ENCODE measurements at places on chromosomes 3 and 15.

DNA sequence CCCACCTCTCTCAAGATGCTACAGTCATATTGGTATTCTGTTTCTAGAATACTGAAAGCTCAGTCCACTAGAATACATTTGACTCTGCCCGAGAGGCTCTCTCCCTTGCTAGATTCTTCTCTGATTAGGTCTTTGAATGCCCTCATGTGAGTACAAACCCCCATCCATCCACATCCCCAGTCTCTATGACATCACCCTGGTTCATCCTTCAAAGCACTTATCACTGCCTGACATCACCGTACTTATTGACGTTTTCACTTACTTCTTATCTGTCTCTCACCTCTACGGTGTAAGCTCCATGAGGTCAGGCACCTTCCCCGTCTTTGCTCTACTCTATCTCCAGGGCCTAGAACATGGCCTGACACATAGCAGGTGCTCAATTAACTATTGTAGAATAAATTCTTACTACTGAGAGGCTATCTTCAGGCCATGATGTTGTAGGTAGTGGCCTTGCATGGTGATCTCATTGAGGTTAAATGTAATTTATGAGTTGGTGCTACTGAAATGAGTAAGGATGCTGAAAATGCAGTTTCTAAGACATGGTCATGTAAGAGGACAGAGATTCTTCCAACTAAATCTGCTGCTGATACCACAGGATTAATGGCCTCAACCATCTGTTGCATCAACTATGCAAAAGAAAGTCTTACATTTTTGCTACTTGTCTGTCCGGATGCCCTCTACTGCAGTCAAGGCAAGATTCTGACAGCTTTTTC, 26.8 kb downstream of the EOGT start:
- DNase-seq = no peak

- DNase-seq = no peak
Measured at GRCh38 chr15:52466716-52467115, 62.0 kb downstream of the MYO5A start.

DNA sequence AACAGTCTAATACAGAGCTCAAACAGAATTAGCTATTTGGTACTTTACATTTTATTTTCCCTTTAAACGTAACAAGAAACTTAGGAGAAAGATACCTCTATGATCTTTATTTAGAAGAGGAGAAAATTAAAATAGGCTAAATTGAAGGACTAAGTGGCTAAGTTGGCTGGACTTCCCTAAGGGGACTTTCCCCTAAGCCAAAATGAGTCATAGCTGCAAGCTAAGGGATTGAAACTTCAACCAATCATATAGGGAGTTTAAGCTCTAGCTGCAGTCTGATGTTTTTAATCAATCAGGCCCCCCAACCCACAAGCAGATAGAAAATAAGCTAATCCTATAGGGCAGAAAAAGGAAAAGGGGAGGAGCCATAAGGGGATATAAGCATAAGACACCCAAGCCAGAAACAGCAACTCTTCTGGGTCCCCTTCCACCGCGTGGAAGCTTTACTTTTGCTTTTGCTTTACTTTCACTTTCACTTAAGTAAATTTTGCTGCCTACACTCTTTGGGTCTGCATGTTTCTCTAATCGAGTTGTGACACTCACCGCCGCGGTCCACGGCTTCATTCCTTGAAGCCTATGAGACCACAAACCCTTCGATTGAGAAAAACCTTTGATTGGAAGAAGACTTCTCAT, 1108.5 kb upstream of the EPHA6 start:
- DNase-seq = no peak

- DNase-seq = no peak
Measured at GRCh38 chr15:25683911-25684310, 179.2 kb downstream of the ATP10A start.

DNA sequence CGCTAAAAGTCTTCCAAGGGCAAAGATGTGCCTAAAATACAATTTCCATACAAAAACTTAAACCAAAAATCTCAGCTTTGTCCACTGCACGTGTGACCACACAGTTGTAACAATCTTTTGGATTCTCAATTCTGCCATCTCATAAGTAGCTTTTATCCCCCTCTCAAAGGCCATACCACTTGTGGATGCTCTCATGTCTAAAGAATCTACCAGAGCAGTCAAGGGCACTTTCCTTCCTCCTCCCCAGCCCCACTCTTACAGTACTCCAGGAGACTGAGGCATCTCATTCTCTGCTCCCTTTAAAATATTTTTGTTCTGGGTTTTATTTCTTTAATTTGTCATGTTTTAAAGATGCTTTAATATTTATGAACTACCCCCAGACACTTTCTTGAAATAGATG, 102.3 kb upstream of the PFN2 start:
- no peak for DNase-seq

DNA sequence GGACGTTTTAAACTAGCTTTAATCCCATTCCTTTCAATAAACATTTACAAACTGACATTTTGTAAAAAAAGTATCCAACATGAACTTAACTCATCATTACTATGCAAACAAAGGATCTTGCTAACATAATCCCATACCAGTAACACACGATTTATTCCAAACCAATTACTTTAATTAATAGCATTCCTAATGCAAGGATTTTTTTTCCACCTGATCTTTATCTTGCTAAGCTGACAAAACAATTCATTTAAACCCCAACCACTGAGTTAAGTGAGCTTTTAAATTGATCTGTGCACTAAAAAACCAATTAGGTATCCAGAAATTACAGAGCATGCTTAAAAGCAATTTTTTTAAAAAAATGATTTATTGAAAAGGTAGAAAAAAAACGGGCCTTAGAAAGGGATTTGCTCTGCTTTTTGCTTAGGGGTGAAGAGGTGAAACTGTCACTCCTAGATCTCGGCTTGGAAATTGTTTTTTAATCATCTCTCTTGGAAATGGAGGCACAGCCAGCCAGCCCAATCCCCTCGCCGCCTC, 1.2 kb downstream of the SH3BP5 start:
- no peak for DNase-seq

DNA sequence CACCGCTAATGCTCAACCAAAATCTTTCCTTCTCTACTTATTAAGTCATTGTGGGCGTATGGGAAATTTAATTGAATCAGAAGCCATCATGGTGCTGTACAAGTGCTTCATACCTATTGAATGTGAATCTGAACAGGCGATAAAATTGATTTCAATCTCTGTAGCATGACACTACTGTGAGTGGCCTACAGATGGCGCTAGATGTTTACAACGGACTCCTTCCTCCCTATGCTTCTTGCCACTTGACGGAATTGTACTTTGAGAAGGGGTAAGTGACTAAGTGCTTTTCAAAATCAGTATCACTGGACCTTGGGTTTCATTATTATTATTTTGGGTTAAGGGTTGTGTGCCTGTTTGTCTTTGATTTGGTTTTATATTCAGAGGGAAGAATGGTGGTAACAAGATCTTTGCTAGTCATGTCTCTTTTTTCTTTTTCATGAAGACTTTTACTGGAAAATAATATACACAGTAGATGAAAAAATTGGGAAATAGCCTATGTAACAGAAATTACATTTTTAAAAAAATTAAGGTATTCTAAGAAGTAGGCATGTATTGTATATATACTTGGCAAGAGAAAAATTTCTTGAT, 35.4 kb downstream of the ACP3 start:
- DNase-seq = peak; percentile 92

DNA sequence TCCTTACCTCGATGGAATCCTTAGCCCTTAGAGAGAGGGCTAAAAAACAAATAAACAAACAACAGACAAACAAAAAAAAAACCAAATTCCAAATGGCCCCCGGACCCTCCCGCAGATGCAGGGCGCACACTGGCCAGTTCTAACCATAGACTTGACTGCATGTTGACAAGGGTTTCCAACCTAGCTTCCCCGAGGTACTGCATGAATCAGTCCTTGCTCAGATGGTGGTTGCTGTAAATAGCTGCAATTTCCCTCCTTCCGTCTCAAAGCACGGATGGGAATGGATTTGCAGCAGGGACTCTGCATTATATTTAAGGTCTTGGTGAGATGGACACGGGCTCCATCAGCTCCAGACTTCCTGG, 162.8 kb downstream of the CD47 start:
- no peak for DNase-seq

GRCh38 chr3:198018416-198018815, 58.4 kb downstream of the LMLN start:
- no peak for DNase-seq

DNA sequence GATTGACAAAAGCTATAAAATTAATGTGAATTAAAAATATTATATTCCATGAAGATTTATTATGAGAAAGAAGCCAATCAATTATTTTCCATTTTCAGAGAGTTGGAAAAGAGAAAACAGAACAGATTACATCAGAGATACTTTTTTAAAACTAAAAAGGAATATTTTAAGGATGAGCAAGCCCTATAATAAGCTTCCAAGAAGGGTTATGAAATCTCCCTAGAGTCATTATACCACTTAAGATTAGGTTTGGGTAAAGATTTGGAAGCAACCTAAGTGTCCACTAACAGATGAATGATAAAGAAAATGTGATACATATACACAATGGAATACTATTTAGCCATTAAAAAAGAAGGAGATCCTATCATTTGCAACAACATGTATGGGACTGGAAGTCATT, 51.6 kb upstream of the FSIP1 start:
- DNase-seq = no peak
